ENCODE measurements at places on chromosomes 12 and 14. TPM values are rescaled to one million over a fixed set of nuclear protein-coding genes. Genes with fewer than 3 reads are reported as not detected.

DNA sequence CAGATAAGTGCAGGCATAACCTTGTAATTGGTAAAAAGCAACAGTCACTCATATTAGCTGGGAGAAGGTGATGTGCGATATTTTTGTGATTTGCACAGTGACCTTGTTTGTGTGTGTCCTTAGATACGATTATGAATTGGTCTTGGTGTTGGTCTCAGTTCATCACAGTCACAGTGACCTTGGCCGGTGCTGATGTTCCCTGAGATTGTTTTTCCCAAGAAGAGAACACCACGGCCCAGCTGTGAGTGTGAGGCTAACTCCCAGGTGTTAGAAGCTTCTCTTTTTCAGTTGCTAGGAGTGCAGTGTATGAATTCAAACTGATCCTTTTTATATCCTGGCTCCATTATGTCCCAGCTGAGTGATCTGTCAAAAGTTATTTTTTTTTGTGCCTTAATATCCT is 46.2 kb downstream of the TRHDE start:
- DNase-seq, result no peak
- no peak overlapping the region for H3K27ac ChIP-seq
- H3K4me3 ChIP-seq, result no peak overlapping the region
- no peaks in the 10 kb centered on the region for H3K27me3 ChIP-seq
- no peaks in the 10 kb centered on the region for H3K4me1 ChIP-seq
- no peaks in the 10 kb centered on the region for H3K36me3 ChIP-seq

Gene GPR84
- polyA plus RNA-seq, result 0.46 TPM

DNA sequence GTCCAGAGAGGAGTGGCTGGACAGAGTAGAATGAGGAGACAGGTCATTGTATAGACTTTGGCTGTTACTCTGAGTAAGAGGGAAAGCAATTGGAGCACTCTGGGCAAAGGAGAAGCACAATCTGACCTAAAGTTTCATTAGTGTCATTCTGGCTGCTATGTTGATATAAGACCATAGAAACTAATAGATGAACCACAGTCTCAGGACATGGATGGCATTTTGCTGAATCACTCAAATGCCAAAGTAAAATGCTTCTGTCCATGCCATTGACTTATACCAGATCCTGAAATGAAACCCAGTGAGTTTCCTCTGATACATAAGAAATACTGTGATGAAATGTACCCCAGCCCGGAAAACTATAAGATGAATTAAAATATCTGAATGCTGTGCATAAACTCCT is 65.8 kb upstream of the COCH start:
- H3K4me3 ChIP-seq, result no peak overlapping the region
- DNase-seq, result no peak
- no peak overlapping the region for H3K27ac ChIP-seq
- H3K27me3 ChIP-seq, result no peaks in the 10 kb centered on the region

- peak; percentile 18 for DNase-seq
- H3K4me1 ChIP-seq, result peaks cover 18% of the 10 kb centered on the region
- H3K36me3 ChIP-seq, result no peaks in the 10 kb centered on the region
- H3K27ac ChIP-seq, result no peak overlapping the region
- peaks cover 36% of the 10 kb centered on the region for H3K27me3 ChIP-seq
Observed at GRCh38 chr12:32895688-32896431, 717 bp downstream of the PKP2 start.

Gene INSM2
- not detected for polyA plus RNA-seq

DNA sequence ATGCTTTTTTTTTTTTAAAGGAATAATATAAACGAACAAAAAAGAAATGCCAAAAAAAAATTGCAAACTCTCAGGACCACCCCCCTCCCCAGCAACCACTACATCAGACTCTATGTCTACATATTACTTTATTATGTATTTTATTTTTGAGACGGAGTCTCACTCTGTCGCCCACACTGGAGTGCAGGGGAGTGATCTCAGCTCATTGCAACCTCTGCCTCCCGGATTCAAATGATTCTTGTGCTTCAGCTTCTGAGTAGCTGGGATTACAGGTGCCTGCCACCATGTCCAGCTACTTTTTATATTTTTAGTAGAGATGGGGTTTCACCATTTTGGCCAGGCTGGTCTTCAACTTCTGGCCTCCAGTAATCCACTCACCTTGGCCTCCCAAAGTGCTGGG is 22.9 kb downstream of the HECTD4 start:
- no peak for DNase-seq
- no peak overlapping the region for H3K4me3 ChIP-seq
- peaks cover 17% of the 10 kb centered on the region for H3K4me1 ChIP-seq

DNA sequence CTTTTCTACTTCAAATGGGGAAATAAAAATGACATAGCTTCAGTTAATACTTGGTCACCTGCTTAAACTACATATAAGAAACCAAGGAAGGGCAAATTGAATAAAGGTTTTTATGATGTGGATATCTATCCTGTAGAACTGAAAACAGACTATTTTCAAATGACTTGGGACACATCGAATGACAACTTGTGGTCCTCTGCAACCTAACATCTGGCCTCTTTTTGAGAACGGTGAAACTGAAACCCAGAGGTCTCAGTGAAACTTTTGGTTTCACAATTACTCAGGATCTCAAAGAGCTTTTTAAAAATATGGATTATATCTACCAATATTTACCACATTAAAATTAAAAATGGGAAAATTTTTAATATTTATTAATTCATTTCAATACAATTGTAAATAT is 65.2 kb downstream of the PPP2R5E start:
- DNase-seq, result peak; percentile 69
- peaks cover 12% of the 10 kb centered on the region for H3K4me1 ChIP-seq
